Dermis microvascular lymphatic vessel endothelial cell (primary cell): ENCODE measurements at places on chromosomes 11 and 22.

DNA sequence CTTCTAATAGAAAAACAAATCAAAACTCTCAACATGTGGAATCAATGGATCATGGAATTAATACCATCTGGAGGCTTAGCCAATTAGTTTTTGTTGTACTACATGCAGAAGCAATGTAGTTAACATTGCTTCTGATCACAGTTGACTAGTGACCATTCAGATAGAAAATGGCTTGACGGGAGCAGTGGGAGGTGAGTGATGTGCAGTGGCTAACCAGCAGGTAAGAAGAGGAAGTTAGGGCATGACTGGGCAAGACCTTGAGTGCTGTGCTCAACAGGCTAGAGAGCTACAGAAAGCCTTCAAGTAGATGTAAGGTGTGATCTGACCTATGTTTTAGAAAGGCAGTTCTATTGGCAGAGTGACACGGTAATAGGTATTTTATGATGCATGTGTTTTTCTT lies 60.7 kb upstream of the ALKBH3 start:
- no peak for DNase-seq

DNA sequence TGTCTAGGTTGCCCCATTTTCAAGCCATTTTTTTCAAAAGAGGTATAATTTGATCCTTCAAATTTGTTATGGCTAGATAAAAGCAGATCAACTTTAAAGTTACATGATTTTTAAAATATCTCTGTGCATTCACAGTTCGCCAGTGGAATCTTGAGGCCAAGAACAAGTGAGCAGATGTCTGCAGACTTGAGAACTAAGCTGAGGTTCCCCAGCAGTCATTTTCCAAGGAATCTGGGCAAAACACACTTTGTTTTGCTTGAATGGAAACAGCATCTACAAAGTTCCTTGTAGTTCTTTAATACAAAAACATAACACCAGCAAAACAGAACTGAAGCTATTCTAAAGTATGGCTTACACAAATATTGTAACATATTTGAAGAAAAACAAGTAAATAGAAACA lies 7.7 kb downstream of the MPPED2 start:
- DNase-seq = no peak

GRCh38 chr11:85806876-85807275 lies 4.1 kb downstream of the SYTL2 start:
- DNase-seq = no peak

DNA sequence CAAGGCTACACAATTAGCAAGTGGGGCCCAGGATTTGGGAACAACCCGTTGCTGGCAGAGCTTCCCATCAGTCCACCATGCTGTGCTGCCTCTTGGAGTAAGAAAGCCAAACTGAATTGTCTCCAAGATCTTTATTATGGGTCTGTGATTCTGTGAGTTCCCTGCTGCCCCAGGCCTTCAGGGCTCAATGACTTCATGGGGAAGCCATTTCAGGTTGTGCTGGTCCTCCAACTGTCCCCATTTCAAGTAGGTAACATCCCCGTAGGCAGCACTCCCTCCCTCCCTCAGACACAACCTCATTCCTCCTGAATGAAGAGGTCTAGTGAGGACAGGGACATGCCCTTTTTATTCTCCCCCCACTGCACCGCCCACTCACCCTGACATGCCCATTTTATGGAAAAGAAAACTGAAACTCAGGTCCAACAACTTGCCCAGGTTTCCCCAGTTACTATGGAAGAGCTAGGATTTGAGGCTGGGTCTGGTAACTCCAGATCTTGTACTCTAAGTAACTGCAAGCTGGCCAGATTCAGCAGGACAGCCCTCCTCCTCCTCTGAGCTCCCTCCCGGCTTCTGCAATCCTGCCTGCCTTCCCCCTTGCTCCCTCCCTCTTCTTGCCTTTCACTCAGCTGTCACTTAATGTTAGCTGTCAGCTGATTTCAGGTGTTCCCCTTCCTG lies 8.2 kb upstream of the YWHAH start:
- no peak for DNase-seq
